ENCODE measurements at places on chromosomes 2 and 18.
A peak's percentile ranks its signal among the peaks of the same experiment; 100 is the strongest.

GRCh38 chr2:64453770-64454385 is at the start of gene LGALSL:
TSS of gene LGALSL (plus strand) at chr2:64454162. CDS start at chr2:64454546, 384 bp downstream.
- DNase-seq = peak; percentile 11

DNA sequence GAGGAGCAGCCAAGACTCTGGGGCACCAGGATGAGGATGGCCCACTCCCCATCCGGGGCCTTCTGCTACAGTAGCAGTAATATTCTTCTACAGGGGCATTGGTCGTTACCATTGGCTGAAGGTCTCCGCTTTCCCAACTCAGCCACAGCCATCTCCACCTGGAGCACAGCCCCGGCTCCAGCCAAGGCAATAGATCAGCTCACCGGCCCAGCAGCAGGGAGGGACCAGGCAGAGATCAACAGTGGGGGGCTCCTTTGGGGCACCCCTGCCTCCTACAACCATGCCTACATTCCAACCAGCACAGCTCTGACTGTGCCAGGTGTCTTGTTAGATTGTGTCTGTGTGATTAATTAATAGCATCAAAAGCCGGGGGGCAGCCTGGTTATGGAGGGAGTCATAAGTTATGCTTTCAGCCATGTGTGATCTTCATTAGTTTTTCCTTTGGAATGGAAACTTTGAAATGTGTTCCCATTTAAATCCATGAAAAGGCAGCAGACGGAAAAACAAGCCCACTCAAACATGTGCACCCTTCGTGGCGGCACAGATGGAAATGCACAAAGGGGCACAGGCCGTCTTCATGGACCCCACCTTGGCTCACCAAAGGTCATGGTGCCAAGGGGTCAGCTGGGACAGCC is 68.6 kb upstream of the BZW1 start:
- DNase-seq = no peak

- DNase-seq = no peak
Measured at GRCh38 chr2:73080321-73081131, 9.0 kb upstream of the SFXN5 start.

DNA sequence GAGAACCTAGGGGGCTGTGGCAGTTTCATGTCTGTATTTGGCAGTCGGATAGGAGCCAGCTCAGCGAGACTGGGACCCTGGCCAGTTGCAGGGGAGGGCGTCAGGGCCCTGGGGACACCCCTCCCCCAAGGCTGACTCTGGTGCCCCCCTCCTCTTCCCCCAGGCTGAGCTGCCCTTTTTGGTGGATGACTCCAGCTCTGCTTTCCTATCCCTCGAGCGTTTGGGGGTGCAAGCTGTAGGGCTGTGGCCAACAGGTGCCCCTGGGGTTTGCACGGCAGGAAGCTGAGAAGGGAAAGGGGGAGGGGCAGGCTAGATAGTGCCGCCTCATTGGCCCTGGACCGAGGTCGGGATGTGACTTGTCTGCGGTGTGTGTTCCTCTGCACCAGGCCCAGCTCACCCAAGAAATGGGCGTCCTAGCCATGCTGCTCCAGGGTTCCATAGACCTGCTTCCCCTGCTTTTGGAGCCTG is 26.4 kb downstream of the SPEG start:
- no peak for DNase-seq

GRCh38 chr2:168594778-168595177 is 138.7 kb downstream of the CERS6 start:
- DNase-seq = no peak

Data from choroid plexus epithelial cell (primary cell).